Fibroblast of skin of right quadriceps (primary cell): ENCODE measurements at places on chromosomes 16 and 17.

- no peak for DNase-seq
These were observed 33.1 kb upstream of the PVALEF start for GRCh38 chr17:81132197-81132540.

GRCh38 chr17:63819585-63820537, 7.4 kb upstream of the PSMC5 start:
- DNase-seq: no peak

GRCh38 chr17:80908776-80909175, 82.9 kb upstream of the CHMP6 start:
- DNase-seq: no peak

GRCh38 chr16:65117811-65118448, 3.9 kb downstream of the CDH11 start:
- peak; percentile 88 for DNase-seq

DNA sequence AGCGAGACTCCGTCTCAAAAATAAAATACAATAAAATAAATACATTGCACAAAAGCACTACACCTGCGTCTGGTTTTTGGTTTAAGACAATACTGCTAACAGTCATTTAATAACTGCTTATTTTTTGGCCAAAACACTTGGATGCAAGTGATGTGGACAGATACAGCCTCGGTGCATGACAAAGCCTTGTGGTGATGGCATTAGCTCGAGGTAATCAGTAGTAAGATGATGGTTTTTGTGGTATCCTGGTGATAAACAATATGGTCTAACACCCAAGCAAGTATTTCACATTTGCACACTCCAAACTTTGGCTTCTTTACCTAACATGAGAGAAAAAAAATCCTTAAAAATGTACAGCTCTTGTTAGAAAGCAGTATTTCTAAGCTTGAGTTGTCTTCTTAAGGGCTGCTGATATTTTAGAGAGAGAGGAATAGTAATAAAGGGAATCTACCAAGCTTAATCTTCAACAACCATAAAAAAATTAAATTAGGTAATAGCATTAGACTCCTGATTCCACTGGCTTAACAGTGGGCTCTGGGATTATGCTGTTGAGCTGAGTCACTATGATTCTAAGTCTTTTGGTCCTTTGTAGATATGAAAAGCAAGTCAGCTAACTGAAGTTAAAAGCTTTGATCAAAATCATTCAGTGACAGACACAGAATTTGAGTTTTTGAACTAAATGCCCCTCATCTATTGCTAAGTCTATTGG, 111.1 kb downstream of the VPS53 start:
- no peak for DNase-seq

DNA sequence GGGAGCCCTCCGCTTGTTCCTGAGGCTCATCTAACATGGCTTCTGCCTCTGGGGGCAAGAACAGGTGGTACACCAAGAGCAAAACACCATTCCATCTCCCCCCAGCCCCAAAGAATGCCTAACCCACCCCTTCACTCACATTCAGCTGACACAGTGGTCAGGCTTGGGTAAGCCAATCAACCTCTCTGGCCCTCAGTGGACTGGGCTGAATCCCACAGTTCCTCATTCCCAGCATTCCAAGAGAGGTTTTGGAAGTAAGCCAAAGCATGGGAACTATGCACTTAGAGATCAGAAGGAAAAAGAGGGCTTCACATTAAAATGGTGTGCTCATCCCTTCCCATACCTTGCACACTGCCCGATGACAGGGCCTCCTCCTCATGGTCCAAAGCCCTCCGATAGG, 7.8 kb downstream of the PIGS start:
- peak; percentile 66 for DNase-seq

DNA sequence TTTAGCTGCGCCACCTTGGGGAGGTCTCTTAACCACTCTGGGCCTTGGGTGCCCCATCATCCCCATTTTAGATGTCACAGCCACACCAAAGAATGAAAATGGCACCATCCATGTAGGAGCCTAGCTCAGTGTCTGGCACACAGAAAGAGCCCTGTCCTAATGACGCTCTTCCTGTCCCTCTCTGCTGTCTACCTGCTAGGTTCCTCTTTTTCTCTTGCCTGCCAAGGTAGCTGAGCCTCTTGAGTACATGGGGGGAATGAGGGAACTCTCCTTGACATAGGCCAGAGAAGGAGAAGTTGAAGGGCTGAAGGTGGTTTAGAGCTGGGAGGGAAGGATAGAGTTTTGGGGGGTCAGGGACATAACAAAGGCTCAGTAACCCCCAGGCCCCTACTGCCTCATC, 1.8 kb downstream of the RUNDC3A start:
- DNase-seq: no peak

- DNase-seq: no peak
These were observed 250.1 kb upstream of the RPL38 start for GRCh38 chr17:73953206-73954033.

DNA sequence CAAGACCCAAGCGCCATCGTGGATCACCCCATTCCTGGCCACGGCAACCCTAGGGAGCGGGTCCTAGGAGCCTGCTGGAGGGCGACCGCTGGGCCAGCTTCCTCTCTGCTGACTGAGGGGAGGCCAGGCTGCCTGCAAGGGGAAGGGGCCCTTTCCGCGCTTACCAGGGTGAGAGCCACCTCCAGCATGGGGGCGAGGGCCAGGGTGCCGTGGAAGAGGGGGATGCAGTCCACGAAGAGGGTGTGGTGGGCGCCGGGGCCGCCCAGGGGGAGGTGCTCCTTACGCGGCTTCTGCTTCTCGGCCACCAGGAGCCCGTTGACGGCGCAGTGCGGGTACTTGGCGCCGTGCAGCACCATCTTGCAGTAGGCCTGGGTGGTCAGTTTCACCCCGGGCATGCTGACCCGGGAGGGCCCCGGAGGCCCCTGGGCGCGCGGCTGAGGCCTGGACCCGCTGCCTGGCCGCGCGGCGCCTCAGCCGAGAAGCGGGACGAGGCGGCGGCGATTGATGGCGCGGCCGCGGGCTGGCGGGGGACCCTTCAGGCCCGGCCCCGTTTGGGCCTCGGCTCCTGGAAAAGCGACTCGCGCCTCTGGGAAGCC, 345 bp downstream of the EMC8 start:
- DNase-seq: no peak

- DNase-seq: no peak
These were observed 14.2 kb downstream of the SPHK1 start for GRCh38 chr17:76398523-76399174.

DNA sequence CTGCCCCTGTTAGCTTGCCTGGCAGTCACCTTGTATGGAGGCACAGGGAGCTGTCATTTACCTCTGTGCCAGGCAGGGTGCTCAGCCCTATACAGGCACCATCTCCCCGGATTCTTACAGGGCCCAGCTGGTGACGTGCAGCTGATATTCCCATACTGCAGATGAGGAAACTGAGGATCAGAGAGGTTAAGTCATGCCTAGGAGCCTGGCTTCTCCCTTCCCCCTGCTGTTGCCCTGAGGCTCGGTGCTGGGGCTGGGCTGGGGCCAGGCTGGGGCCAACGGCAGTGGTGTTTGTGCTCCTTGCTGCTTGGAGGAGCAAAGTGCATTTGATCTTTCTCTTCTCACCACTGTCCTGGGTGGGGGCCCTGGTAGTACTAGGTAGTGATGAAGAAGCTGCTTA, 54.7 kb upstream of the IL34 start:
- no peak for DNase-seq

DNA sequence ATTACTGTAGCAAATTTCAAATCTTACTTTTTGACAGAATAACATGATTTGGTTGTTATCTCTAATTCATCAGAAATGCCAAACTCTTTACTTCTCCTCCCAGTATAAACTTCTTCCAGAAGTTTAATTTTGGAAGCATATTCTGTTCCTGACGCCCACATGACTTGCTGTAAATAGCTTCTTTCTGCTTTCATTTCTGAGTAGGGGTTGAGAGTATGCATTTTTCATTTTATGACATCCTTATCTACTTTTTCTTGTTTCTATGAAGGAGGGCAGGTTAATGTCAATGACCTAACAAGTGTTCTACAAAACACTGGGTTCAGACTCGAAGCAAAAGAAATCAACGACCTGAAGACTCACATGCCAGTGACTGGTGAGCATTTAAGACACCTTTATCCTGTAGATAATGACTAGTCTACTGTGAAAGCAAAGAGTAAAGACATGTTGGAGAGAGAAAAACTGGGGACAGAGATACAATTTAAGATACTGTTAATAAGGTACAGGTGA, 36.5 kb upstream of the EFCAB3 start:
- no peak for DNase-seq

DNA sequence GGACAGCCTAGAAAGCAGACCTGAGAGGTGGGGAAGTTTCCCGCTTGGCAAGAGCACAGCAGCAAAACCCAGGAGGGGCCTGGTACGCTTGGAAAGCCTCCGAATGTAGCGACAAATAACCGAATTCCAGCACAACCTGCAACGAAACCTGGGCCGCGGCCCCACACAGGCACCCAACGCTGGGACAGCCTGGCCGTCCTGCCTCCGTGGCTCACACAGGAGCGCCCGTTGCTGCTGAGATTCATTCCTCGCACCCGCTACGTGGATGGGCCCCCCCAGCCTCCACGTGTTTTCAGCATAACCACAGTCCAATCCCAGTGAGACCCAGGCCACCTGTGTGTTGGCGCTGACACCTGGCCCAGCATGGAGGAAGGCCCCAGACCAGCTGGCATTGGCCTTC, 42.9 kb downstream of the LMF1 start:
- DNase-seq: no peak

GRCh38 chr16:11689031-11689840, 21.0 kb downstream of the SNN start:
- no peak for DNase-seq

DNA sequence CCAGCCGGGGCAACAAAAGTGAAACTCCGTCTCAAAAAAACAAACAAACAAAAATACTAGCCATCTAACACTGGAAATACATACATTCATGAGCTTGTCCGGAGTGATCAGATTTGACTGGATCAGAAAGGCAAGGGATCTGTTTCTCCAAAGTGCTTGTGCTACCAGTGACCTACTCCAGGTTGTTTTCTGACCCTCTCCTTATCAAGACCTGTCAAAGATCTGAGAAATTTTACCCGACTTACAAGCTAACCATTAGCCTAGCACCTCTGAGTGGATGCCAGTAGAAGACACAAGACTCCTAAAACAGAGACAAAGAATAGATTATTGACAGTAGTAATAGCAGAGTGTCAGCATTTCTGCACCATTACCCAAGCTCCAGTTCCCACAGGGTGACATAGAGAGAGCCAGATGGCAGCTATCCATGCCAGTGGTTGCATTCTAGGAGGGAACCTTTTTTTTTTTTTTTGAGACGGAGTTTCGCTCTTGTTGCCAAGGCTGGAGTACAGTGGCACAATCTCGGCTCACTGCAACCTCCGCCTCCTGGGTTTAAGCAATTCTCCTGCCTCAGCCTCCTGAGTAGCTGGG, 9.8 kb downstream of the ASPA start:
- no peak for DNase-seq

GRCh38 chr16:726438-727290, at the start of the genes CCDC78 and HAGHL:
Gene CCDC78 (minus strand): TSS chr16:726443. CDS start chr16:726367, 76 bp downstream.
Gene HAGHL (plus strand): TSS chr16:727106. CDS start chr16:727510, 404 bp downstream.
- no peak for DNase-seq
